ENCODE measurements at places on chromosomes 6 and 20.

DNA sequence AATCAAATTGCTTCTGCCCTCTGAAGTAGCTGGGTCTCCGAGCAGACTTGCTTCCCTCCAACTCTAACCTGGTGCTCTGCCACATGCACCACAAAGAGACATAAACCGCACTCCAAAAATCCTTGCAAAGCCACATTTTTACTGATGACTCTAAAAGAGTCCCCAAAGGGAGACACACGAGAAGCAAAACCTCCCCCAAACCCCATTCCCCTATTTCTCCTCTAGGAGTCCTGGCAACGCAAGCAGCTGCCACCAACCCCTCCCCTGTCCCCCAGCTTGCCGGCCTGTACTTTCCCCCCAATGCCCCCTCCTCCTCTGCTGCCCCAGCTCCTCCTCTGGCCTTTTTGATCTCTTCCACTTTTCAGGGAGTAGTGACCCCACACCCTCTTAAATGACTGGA lies 180.1 kb upstream of the ARID1B start:
- DNase-seq = no peak

DNA sequence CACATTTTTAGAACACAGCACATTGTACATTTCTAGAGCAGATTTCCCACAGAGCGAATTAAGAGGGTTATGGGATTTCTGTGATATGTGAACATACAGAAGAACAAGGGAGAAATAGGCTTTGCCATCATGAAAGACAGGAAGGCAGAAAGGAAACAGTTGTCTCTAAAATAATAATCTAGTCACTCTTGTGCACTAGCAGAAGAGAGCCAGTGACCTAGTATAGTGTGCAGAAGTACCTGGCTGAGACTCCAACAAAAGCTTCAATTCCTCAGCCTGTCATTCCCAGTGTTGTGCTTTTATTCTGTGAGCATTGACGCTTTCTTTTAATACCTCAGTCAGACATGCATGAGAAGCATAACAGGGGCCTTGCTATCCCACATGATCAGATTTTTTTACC lies 17.8 kb upstream of the DCBLD1 start:
- DNase-seq = no peak

- DNase-seq = no peak
These were observed 4.1 kb upstream of the PNPLA1 start for GRCh38 chr6:36265744-36266143.

DNA sequence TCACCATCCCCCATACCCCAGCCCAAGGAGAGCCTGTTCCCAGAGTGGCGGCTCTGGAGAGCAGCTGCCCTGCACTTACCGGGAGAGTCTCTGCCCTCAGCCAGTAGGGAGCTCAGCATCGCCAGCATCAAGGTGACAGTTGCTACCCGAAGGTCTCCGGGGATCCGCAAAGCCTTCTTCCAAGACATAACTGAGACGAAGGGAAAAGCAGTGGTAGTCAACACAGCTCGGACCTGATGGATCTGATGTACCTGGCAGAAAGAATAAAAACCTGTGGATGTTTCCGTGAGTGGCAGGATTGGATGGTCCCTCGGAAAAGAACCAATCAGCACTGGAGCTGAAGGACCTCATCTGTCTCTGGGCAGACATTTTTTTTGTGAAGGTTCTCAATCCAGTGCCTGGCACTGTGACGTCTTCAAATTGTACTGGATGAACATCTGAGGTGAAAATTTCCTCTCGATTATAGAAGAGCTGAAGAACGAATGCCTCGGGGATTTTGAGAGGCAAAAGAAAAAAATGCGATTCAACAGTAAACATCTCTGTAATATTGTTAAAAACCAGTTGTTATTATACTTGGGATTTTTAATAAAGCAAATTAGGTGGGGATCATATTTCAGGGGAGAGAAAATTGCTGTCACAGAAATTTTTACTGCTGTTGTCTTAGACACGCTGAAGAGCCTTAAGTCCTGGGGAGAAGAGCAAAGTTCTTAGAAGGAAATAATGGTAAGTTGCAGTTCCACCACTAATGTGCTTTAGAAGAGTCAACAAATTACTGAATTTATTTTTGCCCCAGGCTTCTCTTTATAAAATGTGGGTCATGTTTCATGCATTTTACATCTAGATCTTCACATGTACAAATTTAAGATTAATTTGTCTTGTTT lies at the start of gene HLA-DQB1:
HLA-DQB1 (minus strand) TSS at position 238 of the 881 bp plus-strand sequence; CDS start at position 188, 50 bp downstream.
- no peak for DNase-seq

GRCh38 chr20:38073307-38074071 lies 39.9 kb downstream of the RPRD1B start:
- no peak for DNase-seq

DNA sequence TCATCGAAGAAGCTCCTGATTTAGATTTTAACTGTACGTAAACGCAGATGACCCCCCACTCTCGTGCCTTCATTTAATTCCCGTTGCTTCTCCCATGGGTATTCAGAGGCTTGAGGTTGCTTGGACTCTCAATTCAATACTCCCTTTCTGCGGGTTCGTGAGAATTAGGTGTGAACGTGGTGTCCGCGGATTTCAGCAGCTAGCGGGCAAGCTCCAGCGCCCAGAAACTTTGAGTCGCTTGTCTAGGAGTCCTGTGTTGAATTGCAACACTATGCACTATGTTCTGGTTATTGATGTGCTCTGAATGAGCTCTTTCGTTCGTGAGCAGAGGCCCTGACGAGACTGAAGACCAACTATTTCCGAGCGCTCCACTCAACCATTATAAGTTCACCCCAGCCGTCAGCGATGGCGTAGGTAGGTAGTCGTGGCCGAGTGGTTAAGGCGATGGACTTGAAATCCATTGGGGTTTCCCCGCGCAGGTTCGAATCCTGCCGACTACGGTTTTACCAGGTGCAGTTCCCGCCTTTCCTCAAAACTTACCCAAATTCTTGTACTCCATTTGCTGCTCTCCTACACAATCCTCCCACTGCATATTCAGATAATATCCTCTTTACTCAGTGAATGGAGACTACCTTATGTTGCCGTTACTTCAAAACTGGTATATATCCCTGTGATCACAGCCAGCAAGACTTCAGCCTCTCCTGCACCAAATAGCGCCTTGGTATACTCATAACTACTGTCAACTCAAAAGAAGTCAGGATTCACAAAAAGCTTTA lies 72.6 kb upstream of the ZNF184 start:
- DNase-seq = no peak

DNA sequence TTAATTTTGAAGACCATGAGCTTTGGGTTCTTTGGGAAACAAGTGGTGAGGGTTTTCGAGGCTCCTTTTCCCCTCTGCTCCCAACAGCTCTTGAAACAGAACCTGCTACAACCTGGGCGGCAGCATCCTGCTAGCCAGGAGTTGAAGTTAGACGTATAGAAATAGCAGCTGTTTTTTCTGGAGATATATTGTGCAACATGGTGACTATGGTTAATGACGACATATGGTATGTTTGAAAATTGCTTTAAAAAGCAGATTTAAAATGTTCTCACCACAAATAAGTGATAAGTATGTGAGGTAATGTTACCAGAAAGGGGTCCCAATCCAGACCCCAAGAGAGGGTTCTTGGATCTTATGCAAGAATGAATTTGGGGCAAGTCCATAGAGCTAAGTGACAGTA lies 138.9 kb downstream of the PDE7B start:
- DNase-seq = no peak

DNA sequence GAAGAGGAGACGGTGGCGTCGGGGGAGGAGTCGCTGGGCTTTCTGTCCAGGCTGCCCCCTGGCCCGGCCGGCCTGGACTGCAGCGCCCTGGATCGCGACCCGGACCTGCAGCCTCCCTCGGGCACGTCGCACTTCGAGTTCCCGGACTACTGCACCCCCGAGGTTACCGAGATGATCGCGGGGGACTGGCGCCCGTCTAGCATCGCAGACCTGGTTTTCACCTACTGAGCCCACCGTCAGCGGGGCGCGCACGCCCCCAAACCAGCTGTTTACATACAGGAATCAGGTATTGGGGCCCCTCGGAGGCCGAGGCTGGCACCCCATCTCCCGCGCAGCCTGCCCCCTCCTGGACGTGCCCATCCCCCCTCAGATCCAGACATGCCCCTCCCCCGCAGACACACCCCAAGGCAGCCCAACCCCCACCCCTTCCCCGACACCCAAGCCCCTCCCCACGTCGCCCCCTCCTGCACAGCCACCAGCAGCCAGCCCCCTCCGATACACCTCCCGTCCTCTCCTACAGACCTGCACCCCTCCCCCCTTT lies 1.4 kb downstream of the SOX12 start:
- no peak for DNase-seq

DNA sequence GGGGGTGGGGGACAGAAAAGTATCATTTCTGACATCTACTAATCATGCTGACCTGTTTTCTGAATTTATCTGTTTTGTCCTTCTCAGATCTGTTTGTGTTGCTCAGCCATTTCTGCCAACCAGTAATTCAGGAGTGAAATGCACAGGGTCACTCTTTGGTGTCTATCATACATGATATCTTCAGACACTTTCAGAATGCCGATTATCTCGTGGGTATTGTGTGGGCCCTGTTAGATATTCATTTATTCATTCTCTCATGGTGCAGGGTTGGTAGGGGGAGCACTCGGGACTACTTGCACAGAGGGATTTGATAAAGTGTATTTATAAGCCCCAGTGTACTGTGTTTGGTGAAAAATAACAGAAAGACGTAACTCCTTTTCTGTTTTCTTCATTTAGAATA lies 101.2 kb upstream of the CITED2 start:
- DNase-seq = no peak

- DNase-seq = no peak
These were observed 85.2 kb downstream of the KIF16B start for GRCh38 chr20:16488086-16488485.

DNA sequence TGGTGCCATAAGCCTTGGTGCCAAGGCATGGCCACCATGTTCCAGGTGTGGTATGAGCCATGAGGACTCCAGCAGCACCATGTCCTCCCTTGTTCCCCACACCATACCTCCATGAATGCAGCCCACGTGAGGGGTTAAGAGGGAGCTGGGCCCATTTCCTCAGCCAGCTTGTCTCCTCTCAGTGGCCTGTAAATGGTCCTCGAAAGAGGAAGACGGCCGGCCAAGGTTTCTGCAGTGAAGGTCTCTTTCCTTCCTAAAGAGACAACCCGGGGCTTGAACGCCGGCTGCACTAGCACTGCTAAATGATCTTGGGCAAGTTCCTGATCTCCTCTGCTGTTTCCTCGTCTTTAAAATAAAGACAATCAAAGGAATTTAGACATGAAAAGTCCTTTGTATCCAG lies 154.0 kb downstream of the BMP7 start:
- DNase-seq = no peak

- DNase-seq = no peak
These were observed 164.8 kb downstream of the FAXC start for GRCh38 chr6:99184696-99185095.

- no peak for DNase-seq
These were observed 8.9 kb downstream of the SNHG17 start for GRCh38 chr20:38426006-38426897.

DNA sequence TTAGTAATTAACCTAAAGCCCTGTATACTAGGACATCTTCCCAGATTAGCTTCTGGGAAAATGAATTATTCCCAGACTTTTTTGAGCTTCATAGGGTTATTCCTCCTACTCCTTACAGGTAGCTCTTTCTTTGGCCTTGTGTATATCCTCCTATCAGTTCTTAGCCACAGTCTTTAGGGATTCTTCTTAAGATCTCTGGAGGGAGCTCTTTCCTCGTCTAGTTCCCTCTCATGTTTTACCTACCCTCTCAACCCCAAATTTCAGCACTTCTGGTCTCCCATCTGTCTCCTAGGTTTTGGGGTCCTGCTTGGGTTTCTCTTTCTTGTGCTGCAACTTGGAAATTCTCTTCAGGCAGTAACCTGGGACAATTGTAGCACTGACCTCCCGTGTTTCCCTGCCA lies 46.4 kb upstream of the SLC35B3 start:
- DNase-seq = no peak

DNA sequence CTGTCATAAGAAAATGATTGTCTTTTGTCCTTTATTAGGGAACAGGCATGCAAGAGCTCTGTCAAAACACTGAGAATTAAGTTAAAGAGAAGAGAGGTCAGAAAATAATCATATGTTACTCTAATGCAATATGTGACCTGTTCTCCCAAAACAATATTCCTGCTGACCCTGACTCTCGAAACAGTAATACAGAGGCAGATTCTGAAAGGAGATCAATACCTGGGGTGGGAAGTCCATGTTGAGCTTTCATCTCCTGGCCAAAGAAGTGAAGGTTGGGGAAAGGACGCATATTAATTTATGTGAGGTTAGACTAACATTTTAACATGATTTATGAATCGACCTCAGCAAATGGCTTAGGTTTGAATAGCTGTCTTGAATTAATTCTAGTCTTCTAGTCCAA lies 243.0 kb downstream of the PTPRK start:
- DNase-seq = no peak

- DNase-seq = no peak
These were observed 6.5 kb downstream of the C20orf202 start for GRCh38 chr20:1209447-1210387.

GRCh38 chr6:129966125-129966524 lies 52.3 kb upstream of the L3MBTL3 start:
- no peak for DNase-seq

- DNase-seq = no peak
These were observed 10.3 kb downstream of the LEMD2 start for GRCh38 chr6:33778444-33779121.

- no peak for DNase-seq
These were observed 38.4 kb downstream of the HS3ST5 start for GRCh38 chr6:114304304-114304887.

DNA sequence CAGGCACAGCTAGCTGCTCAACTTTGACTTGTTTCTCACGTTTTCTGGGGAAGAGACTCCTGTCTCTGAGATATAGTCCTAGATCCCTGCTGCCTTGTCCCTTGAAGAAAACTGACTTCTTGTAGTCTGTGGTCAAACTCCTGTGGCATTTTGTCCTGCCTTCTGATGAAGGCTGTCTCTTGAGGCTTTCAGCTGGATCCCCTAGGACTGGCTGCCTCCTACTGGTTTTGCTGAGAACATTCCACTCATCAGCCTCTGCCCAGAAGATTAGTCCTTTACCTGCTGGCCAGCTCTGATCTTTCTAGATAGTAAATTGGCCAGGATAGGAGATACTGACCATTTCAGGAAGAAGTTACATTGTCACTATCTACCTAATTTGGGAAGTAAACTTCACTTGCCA lies 71.9 kb upstream of the CNR1 start:
- no peak for DNase-seq

DNA sequence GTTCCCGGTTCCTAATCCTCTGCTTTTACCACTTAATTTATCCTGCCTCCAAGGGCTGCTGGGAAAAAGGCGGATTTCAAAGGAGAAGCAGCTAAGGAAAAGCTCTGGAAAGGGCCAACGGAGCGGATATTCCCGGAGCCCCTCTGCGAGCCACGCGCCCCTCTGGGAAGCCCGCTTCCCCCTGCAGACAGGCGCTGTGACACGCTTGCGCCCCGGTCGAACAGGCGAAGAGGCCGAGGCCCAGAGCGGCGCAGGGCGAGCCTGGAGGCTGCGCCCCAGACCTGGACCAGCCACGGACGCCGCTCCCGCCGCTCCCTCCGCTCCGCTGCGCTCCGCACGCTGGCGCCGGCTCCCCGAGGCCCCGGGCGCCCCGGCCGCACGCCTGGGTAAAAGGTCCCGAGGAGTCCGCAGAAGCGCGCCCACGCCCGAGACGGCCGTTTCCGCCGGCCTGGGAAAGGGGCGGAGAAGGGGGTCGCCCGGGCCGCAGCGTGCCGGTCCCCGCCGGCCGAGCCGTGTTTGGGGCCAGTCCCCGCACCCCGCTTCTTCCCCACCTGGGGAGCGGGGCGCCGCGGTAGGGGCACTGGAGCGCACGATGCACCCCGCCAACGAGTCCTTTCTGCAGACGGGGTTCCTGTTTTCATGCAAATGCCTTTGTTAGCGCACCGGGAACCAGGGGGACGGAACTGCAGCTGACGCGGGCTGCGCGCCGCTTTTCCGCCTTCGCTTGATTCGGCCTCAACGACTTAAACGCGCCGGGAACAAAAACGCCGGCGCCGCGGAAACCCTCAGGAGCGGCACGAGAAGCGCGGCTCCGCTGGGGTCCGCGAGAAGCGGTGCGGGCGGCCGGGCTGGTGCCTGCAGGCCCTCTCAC lies 91.9 kb upstream of the SIRPA start:
- no peak for DNase-seq

Data from D721Med (cell line).